ENCODE measurements at places on chromosomes 11 and 22.

DNA sequence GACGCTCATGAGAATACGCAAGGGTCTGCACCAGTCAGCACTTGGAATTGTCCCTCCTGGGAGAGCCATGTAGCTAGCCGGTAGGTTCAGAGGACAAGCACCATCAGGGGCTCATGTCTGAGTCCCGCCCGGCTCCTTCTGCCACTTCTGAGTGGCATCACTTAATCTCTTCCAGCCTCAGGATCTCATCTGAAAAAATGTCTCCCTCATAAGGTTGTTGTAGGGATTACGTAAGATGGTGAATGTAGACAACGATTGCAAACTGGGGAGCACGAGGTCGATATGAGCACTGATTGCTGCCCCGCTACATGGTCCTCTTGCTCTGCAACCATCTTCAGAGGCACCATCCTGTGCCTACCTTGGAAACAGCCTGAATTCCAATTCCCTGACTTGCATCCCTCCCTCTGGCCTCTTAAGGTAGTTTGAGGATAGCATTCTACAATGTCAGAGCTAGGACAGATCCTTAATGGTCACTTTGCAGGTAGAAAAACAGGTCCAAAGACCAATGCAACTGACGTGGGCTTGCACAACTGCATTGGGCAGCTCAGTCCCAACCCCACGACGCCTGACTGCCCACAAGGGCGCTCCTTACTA lies 115.8 kb upstream of the TMEM45B start:
- no peak for DNase-seq

DNA sequence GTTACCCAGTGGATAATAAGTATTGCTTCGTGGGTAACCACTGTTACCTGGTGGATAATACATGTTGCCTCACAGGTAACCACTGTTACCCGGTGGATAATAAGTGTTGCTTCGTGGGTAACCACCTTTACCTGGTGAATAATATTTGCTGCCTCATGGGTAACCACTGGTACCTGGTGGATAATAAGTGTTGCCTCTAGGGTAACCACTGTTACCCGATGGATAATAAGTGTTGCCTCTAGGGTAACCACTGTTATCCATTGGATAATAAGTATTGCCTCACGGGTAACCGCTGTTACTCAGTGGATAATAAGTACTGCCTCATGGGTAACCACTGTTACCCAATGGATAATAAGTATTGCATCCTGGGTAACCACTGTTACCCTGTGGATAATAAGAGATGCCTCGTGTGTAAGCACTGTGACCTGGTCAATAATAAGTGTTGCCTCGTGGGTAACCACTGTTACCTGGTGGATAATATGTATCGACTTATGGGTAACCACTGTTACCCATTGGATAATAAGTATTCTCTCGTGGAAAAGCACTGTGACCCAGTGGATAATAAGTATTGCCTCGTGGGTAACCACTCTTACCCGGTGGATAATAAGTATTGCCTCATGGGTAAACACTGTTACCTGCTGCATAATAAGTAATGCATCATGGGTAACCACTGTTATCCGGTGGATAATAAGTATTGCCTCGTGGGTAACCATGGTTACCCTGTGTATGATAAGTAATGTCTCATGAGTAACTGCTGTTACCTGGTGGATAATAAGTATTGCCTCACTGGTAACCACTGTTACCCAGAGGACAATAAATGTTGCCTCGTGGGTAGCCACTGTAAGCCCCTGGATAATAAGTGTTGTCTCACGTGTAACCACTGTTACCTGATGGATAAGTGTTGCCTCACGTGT lies 20.1 kb upstream of the NXPE4 start:
- no peak for DNase-seq

DNA sequence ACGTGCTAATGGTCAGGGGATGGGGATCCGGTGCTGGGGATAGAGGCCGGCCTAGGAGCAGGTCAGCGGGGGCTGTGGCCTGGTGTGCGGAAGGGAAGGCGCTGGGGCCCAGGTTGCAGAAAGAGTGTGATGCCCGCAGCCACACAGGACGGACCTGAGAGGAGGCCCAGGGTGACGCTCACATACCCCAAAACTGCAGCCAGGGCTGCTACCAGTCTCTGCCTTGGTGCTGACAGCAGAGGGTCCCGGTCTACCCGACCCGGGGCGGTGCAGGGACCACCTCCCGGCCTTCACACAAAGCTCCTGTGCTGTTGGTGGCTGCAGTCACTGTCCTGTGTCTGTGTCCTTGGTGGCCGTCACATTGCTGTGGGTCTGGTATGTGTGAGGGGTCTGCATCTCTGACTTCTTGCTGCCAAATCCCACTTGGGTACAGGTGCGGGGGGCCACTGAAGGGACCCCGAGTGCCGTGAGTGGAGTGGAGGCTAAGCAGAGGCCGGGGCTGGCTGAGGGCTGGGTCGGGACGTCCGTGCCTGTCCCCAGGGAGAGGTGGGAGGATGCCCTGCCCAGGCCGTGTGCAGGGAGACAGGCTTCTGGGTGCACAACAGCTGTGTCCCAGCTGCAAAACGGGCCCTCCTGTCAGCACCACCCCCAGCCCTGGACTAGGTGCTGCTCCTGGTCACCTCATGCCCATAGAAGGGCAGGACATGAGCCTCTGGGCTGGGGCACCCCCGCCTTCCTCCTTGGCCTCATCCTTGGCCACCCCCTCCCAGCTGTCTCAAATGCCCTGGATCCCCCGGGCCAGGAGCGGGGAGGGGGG lies 1.5 kb downstream of the LSP1 start:
- DNase-seq, result no peak

DNA sequence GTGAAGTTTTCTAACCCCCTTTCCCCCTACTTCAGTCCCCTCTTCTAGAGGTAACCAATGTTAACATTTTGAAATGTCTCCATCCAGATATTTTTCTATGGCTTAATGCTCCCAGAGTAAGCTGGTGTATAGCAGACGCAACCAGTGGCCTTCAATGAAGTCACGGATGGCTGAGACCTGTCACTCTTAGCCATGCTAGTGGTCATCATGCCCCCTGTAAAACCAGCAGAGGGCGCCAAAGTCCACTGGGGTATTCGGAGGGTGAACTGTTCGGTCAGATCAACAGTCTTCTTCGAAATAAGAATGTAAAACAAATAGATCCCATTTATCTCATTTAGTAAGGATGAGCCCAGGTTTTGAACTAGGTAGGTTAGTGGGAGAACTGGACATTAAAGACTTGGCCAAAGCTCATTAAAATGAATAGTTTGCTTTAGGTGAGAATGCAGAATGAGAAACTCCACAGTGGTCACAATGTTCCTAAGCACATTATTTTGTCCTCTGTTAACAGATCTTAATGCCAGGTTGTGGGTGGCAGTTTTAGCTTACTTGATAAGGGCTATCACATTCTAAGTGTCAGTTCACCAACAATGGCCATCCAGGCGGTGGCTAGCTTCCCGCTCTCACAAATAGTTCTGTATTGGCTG lies 8.6 kb upstream of the MMP8 start:
- DNase-seq, result no peak

GRCh38 chr22:19002684-19003038 lies 66.6 kb upstream of the PRODH start:
- no peak for DNase-seq

All from stimulated activated CD4-positive, alpha-beta T cell treated with anti-CD3 and anti-CD28 coated beads, Interleukin-1b, Interleukin-23, amount 100 ng/mL, for 24 hours (primary cell).